Neural crest cell (in vitro differentiated cells): ENCODE measurements at places on chromosomes 7 and 10. TPM values are rescaled to one million over a fixed set of nuclear protein-coding genes. Genes with fewer than 3 reads are reported as not detected.

Gene PWWP2B
- total RNA-seq, result 14.2 and 15.3 TPM in 2 replicates

DNA sequence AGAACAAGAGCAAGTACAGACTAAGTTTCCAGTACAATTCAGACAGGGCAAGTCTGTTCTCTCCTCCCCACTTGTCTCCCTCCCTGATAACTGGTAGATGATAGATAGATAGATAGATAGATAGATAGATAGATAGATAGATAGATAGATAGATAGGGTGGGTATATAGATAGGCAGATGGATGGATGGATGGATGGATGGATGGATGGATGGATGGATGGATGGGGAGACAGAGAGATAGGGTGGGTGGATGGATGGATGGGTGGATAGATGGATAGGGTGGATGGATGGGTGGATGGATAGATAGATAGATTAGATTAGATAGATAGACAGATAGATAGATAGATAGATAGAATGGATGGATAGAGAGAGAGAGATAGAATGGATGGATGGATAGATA lies 152.8 kb upstream of the MKLN1 start:
- H3K4me1 ChIP-seq, result peaks cover 5% of the 10 kb centered on the region
- no peak overlapping the region for H3K4me3 ChIP-seq
- no peaks in the 10 kb centered on the region for H3K36me3 ChIP-seq

Gene GPR85
- total RNA-seq, result 1.6 and 2.5 TPM in 2 replicates

Gene PCLO
- 3.5 TPM in 2 replicates for total RNA-seq

GRCh38 chr10:35307297-35307696 lies 29.0 kb upstream of the CCNY start:
- H3K4me1 ChIP-seq, result peaks cover 8% of the 10 kb centered on the region
- no peaks in the 10 kb centered on the region for H3K36me3 ChIP-seq
- no peak overlapping the region for H3K4me3 ChIP-seq
- no peak for DNase-seq
- H3K27me3 ChIP-seq, result no peaks in the 10 kb centered on the region
- H3K27ac ChIP-seq, result no peak overlapping the region

DNA sequence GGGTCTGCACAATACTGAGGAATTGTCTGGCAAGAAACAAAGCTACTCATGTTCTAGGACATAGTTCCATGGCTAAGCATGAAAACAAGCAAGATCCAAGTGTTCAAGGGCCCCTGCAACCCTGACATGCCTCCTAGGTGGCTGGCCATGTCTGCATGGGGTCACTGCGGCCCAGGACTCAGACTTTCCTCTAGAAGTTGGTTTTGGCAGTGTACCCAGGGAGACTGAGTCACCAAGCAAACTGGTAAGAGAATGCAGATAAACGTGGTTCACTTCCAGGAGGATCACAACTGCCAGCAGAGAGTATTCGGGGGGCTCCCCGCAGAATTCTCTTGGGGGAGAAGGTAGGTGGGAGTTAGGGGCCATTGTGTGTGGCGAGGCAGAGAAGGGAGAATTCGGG lies 7.4 kb upstream of the PFKFB3 start:
- peaks cover under 1% of the 10 kb centered on the region for H3K36me3 ChIP-seq
- no peak overlapping the region for H3K4me3 ChIP-seq
- H3K27ac ChIP-seq, result no peak overlapping the region
- peaks cover 5% of the 10 kb centered on the region for H3K4me1 ChIP-seq
- H3K27me3 ChIP-seq, result peaks cover 21% of the 10 kb centered on the region

DNA sequence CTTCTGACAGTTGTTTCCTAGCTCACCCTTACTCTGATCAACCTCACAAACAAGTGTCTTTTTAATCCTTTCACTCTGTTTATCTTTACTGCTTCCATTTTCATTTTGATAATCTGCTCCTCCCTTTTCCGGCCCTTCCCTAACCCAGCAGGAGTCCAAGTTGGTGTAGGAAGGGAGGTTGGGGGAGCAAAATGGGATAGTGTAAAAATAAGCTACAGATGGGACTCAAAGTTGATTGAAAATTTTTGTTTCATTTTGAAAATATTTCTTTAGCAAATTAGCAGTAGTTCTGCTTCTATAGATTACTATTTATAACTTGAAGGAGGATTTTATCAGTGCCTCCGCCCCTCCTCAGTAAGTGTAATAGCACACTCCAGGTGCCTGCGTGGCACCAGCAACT lies 112.0 kb downstream of the WNT2 start:
- H3K4me3 ChIP-seq, result no peak overlapping the region
- no peaks in the 10 kb centered on the region for H3K27me3 ChIP-seq
- no peak for DNase-seq
- no peak overlapping the region for H3K27ac ChIP-seq
- peaks cover 10% of the 10 kb centered on the region for H3K36me3 ChIP-seq
- H3K4me1 ChIP-seq, result no peaks in the 10 kb centered on the region

DNA sequence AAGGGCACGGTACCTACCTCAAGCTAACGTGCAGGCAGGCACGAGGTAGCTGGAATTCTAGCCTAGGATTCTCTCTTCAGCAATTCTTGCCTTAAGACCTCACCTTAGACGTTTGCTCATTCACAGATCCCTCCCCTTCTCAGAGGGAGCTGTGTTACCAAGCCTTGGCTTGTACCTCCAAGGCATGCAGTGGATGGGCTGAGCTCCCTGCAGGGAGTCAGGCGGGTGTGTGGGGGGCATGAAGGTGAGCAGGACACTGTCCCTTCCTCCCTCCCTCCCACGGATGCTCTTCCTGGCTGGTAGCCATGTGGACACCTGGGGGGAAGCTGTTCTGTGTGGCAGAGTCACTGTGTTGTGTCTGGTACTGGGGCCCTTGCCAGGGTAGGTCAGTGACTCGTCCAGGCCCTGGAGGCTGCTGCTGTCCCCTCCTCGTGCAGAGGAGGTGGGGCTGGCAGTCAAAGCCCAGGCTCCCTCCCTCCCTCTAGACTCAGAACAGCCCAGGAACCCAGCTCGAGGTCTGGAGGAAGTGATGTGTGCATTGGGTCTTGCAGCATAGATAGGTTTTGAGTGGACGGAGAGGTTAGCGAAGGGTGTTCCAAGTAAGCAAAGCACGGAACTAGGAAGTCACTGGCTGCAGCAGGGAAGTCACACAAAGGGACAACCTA lies 222.2 kb upstream of the SH2B2 start:
- H3K36me3 ChIP-seq, result peaks cover 3% of the 10 kb centered on the region
- no peak overlapping the region for H3K4me3 ChIP-seq
- no peak overlapping the region for H3K27ac ChIP-seq

DNA sequence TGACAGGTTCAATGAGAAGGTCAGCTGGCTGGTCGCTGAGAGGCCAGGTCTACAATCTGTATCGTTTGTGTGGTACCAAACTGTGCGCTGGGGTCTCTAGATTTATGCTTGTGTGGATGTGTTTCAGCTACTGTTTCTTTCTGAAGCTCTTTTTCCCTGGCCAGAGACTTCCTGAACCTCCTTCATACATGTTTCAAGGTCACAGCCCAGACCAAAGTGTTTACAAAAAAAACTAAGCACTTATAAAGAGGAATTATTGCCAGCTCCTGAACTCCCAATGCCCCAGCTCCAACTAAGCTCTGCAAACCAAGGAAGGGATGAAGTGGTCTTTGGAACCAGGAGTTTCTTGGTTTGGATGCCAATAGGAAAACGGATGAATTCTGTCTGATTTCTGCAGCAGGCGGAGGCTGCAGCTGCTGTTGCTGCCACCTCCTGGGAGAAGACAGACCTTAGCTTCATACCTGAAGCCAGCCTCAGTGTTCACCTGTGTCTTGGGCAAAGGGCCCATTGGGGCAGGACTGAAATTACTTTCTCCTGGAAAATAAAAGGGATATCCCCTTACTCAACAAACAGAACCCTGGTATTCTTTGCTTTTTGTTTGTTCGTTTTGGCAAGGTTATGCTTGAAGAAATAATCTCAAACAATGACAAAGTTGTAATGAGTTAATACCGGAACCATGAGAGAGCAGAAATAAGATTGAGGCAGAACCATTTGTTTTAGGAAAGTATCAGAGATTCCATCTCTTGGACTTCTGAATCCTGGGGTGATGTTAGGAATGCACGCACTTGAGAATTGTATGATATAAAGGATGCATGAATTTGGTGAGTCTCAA lies 24.6 kb upstream of the MKLN1 start:
- H3K27ac ChIP-seq, result no peak overlapping the region
- H3K27me3 ChIP-seq, result no peaks in the 10 kb centered on the region
- no peak for DNase-seq
- H3K4me1 ChIP-seq, result peaks cover 20% of the 10 kb centered on the region
- H3K36me3 ChIP-seq, result peaks cover 12% of the 10 kb centered on the region
- no peak overlapping the region for H3K4me3 ChIP-seq

Gene DRGX
- 0.18 and 0.19 TPM in 2 replicates for total RNA-seq

DNA sequence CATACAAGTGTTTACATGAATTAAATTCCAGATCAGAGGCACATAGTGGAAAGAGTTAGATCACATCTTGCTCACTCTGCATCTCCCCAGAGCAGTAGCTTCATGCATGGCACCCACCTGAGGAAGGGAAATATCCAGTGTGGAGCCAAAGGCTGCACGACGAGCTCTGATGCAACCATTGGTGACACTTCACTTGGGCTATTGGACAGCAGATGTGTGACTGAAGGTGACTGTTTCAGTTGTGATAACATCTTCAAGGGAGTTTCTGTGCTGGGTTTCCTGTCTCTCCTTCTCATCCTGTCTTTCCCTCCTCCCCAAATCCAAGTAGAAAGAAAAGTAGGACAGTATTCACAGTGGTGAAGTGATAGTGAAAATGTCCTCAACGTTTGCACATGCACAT lies 115.0 kb downstream of the TAF3 start:
- no peak for DNase-seq
- H3K4me3 ChIP-seq, result no peak overlapping the region
- peaks cover 13% of the 10 kb centered on the region for H3K36me3 ChIP-seq
- H3K27ac ChIP-seq, result peak overlapping the region; percentile 75
- no peaks in the 10 kb centered on the region for H3K27me3 ChIP-seq
- peaks cover 6% of the 10 kb centered on the region for H3K4me1 ChIP-seq

Gene GPR37
- 4.9 and 6.0 TPM in 2 replicates for total RNA-seq

Gene GFRA1
- total RNA-seq, result 72.4 and 72.8 TPM in 2 replicates

Gene OR9A2
- not detected in 2 replicates for total RNA-seq

- DNase-seq, result no peak
- H3K36me3 ChIP-seq, result peaks cover 6% of the 10 kb centered on the region
- H3K27me3 ChIP-seq, result no peaks in the 10 kb centered on the region
- no peak overlapping the region for H3K4me3 ChIP-seq
- peak overlapping the region; percentile 73 for H3K27ac ChIP-seq
Observed at GRCh38 chr7:7672545-7673239, 32.1 kb downstream of the UMAD1 start.

GRCh38 chr10:119005362-119006043 lies 24.0 kb upstream of the NANOS1 start:
- no peaks in the 10 kb centered on the region for H3K4me1 ChIP-seq
- H3K27ac ChIP-seq, result no peak overlapping the region
- peaks cover 5% of the 10 kb centered on the region for H3K27me3 ChIP-seq
- no peak for DNase-seq
- no peaks in the 10 kb centered on the region for H3K36me3 ChIP-seq

DNA sequence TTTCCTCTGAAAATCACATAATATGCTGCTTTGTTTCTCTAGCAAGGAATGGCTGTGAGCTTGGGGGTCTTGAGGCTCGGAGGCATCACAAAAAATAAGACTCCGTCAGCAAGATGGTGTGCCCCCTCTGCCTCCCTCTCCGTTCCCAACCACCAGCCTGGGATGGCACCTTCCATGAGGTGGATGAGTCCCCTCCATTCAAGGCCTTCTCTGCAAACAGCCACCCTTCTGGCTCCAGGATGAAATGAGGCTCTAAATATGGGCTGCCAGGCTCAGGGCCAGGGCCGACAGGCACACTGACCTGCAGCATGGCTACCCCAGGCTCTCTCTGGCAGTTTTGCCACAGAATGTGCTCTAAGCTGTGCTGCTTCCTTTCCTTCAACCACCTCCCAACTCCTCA lies 521.5 kb downstream of the PTPRN2 start:
- peaks cover 6% of the 10 kb centered on the region for H3K36me3 ChIP-seq
- peaks cover 18% of the 10 kb centered on the region for H3K4me1 ChIP-seq
- H3K27ac ChIP-seq, result peak overlapping the region; percentile 3

- no peak for DNase-seq
- H3K27me3 ChIP-seq, result peaks cover 56% of the 10 kb centered on the region
- H3K27ac ChIP-seq, result no peak overlapping the region
- no peak overlapping the region for H3K4me3 ChIP-seq
- no peaks in the 10 kb centered on the region for H3K36me3 ChIP-seq
Observed at GRCh38 chr10:131346456-131346855, 34.9 kb upstream of the TCERG1L start.

GRCh38 chr10:662686-663465 lies 26.6 kb downstream of the DIP2C start:
- H3K27ac ChIP-seq, result peak overlapping the region; percentile 93
- peaks cover 64% of the 10 kb centered on the region for H3K4me1 ChIP-seq
- H3K4me3 ChIP-seq, result peak overlapping the region; percentile 25

DNA sequence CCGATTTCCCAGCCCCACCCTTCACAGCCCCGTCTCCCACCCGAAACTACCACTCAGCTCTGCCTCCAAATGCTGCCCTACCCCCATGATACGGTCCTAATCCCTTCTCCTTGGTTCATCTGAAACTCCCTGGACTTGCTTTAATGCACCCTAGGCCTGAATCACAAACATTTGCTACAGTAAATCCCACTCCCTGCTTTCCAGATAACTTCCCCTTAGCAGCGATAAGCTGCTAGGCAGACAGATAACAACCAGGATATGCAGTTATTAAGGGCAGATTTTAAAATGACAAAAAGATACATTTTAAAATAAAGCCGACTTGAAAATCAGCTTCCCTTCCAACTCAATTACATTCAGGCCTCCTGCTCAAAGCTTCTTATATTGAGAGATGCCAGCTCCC lies 514.7 kb downstream of the GRID1 start:
- no peaks in the 10 kb centered on the region for H3K36me3 ChIP-seq
- DNase-seq, result no peak
- H3K27ac ChIP-seq, result no peak overlapping the region
- H3K4me1 ChIP-seq, result no peaks in the 10 kb centered on the region
- no peak overlapping the region for H3K4me3 ChIP-seq

DNA sequence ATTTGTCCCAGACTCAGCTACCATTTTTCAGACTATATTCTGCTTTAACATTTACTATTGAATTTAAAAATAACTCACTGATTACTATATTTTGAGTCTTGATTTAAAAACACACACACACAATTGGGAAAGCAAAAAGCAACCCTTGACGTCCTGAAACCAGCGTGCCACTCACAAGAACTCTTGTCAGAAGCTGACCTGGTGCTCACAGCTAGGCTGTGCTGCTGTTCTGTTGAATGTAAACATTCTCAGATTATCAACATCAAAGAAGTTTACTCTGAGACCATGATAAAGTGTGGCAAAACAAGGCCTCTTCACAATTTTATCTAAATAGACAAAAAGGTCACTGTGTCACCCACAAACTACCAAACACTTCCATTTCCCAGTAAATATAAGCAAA lies 62.6 kb upstream of the CACNA2D1 start:
- peaks cover 2% of the 10 kb centered on the region for H3K36me3 ChIP-seq
- H3K27ac ChIP-seq, result no peak overlapping the region
- no peaks in the 10 kb centered on the region for H3K27me3 ChIP-seq
- H3K4me3 ChIP-seq, result no peak overlapping the region
- no peaks in the 10 kb centered on the region for H3K4me1 ChIP-seq

- no peaks in the 10 kb centered on the region for H3K27me3 ChIP-seq
- no peaks in the 10 kb centered on the region for H3K4me1 ChIP-seq
- no peak for DNase-seq
Observed at GRCh38 chr10:60677531-60678129, 100.6 kb upstream of the CDK1 start.
